ENCODE measurements at places on chromosomes 16 and 17.
A peak's percentile ranks its signal among the peaks of the same experiment; 100 is the strongest.

DNA sequence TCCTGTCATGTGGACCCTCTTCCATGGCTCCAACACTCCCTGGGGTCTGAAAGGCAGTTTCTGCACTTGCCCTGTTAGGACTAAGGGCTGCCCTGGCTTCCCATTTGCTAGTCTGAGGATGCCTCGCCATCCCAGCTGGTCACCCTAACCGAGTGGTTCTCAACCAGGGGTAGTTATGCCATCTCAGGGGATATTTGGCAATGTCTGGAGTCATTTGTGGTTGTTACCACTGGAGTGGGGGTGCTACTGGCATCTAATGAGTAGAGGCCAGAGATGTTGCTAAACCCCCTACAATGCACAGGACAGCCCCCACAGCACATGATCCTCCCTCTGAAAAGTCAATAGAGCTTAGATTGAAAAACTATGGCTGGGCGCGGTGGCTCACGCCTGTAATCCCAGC lies 26.9 kb upstream of the CDH1 start:
- no peak for DNase-seq

DNA sequence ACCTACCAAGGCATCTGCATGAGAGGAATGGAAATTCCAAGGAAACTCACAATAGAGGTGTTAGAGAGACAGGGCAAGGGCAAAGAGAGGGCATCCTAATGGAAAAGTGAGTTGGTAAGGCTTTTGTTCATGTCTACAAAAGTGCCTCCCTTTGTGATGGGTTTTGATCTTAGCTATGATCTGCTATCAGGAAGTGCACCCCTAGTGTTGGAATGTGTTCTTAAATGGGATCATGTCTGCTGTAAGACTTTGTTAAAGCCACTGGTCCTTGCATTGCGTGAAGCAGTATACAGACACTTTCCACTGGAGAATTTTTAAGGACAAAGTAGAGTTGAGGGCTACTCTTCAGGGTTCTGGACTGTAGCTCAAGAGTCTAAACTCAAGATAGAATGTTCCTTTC lies 92.0 kb downstream of the MAP2K6 start:
- DNase-seq: no peak

DNA sequence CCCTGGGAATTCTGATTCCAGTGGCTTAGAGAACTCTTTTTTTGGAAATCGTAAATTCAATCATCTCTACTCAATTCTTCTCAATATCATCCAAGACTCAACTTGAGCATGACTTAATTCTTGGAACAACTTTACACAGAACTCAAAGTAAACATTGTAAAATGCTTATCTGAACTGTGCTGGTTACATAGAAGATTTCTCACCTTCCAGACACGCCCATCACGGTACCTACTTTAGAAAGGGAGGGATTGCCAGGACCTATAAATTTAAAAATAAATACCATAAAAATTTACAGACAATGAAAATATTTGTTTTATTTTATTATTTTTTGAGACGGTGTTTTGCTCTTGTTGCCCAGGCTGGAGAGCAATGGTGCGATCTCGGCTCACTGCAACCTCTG lies 26.5 kb downstream of the MAP1LC3B start:
- no peak for DNase-seq

DNA sequence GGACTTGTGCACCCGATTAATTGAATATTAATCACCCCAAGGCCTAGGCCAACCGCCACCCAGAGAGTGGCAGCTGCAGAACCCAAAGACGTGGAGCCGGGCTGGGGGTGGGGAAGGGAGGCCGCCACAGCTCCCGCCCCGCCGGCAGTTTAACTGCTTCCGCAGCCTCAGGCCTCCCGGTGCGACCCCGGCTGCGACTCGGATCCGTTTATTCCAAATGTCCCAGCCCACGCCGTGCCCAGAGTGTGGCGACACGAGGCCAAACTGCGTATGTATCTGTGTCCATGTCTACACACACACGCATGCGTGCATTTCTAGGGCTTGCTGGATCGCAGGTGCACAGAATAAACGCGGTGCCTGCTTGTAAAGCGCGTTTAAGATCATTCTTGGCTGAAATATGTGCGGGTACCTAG lies 802 bp upstream of the TOB1 start:
- DNase-seq: peak; percentile 62

- no peak for DNase-seq
These were observed 80.3 kb upstream of the CES5A start for GRCh38 chr16:55955424-55955823.

GRCh38 chr17:30218799-30219198 lies 16.7 kb downstream of the SLC6A4 start:
- no peak for DNase-seq
